ENCODE measurements at places on chromosomes 4 and X. TPM values are rescaled to one million over a fixed set of nuclear protein-coding genes. Genes with fewer than 3 reads are reported as not detected.

Gene FRAS1
- total RNA-seq: 15.2 TPM

Gene FAM184B
- 0.69 TPM for total RNA-seq

Gene TKTL2
- total RNA-seq: not detected

Gene FAM13A
- total RNA-seq: 71.2 TPM

Gene N4BP2
- total RNA-seq: 29.8 TPM

Gene FOXR2
- total RNA-seq: not detected

Gene NALF2
- total RNA-seq: 0.10 TPM

Gene NAP1L2
- 1.3 TPM for total RNA-seq

Gene LRIT3
- 0.10 TPM for total RNA-seq

Gene SSX3
- not detected for total RNA-seq

Gene DSPP
- not detected for total RNA-seq

Gene MAML3
- 6.7 TPM for total RNA-seq

GRCh38 chrX:128781506-128781905 lies 729.3 kb upstream of the ACTRT1 start:
- DNase-seq: no peak

- no peak for DNase-seq
These were observed 21.3 kb upstream of the AADAT start for GRCh38 chr4:170111085-170111484.

GRCh38 chr4:11402192-11402591 lies 26.5 kb downstream of the HS3ST1 start:
- no peak for DNase-seq

GRCh38 chr4:139886798-139887197 lies 221.2 kb downstream of the MGST2 start:
- no peak for DNase-seq

GRCh38 chr4:102791318-102791835 lies 30.6 kb upstream of the MANBA start:
- DNase-seq: no peak

- DNase-seq: no peak
These were observed 27.9 kb upstream of the PGM2 start for GRCh38 chr4:37798616-37799015.

- DNase-seq: no peak
These were observed 17.2 kb downstream of the VGLL1 start for GRCh38 chrX:136549226-136549625.

- DNase-seq: no peak
These were observed 46.9 kb downstream of the GPC3 start for GRCh38 chrX:133938530-133938929.

DNA sequence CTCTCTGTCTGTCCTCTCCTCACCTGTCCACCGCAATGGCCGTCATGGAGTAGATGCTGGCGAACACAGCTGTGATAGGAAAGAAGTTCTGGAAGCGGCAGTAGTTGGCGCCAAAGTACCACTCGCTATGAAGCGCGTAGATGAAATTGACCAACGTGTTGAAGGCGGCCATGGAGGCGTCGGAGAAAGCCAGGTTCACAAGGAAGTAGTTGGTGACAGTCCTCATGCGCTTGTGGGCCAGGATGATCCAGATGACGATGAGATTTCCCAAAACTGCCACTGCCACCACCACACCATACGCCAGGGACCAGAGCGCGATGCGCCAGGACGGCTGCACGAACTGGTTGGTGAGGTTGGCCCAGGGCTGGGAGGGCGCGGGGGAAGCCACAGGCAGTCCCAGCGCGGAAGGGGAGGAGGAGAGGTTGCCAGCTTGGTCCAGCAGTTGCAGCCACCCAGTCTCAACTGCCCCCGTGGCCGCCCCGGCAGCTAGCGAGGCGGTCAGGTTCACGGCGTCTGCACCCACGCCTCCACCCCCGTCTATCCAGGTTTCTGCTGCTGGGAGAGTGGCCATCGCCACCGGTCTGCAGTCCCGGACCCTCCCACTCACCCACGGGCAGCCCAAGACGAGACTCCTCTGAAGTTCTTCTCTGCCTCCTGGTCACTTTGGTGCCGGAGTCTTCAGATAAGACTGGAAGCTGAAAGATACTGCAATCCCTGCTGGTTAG lies 518 bp downstream of the TACR3 start:
- DNase-seq: no peak

- no peak for DNase-seq
These were observed 98.9 kb downstream of the LARP1B start for GRCh38 chr4:128159967-128160366.

DNA sequence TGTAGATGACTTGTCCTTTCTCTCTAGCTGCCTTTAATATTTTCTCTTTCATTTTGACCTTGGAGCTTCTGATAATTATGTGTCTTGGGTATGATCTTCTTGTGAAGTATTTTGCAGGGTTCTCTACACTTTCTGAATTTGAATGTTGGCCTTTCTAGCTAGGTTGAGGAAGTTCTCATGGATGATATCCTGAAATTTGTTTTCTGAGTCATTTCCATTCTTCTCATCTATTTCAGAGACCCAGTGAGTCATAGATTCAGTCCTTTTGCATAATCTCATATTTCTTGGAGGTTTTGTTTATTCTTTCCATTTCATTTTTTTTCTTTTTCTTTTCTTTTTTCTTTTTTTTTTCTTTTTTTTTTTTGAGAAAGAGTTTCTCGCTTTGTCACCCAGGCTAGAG lies 585.7 kb upstream of the PABPC4L start:
- DNase-seq: no peak

GRCh38 chrX:15483891-15484290 lies 9.2 kb downstream of the PIR start:
- no peak for DNase-seq

GRCh38 chr4:121721700-121722099 lies 24.9 kb upstream of the ANXA5 start:
- DNase-seq: no peak

DNA sequence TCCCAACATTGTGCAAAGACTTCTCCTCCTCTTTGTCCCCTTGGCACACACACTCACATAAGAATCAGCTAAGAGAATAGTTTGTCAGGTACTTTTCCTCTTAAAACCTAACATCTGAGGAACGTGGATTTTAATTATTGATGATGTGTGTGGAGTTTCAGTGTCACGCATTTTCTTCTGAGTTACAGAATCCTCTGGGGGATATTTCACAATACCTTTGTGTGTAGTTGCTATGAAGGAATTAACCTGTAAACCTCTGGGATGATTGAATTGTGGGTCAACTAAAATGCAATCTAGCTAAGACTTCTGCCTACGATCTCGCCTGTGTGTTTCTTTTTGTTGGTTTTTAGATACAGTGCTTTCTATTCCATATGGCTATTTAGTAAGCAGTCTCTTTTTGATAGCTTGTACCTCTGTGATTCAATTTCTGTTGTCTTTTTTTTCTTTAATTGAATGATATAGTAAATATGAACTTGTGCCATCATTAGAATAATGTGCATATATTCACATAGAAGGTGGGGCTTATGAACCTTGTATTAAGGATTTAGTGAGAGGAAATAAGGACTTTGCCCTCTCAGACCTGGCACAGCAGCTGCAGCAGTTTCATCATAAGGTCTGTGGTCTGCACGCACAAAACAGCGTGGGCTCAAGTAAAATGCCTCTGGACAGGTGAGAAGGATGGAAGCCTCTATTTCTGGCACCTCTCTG lies 99.2 kb downstream of the TSPAN7 start:
- no peak for DNase-seq

DNA sequence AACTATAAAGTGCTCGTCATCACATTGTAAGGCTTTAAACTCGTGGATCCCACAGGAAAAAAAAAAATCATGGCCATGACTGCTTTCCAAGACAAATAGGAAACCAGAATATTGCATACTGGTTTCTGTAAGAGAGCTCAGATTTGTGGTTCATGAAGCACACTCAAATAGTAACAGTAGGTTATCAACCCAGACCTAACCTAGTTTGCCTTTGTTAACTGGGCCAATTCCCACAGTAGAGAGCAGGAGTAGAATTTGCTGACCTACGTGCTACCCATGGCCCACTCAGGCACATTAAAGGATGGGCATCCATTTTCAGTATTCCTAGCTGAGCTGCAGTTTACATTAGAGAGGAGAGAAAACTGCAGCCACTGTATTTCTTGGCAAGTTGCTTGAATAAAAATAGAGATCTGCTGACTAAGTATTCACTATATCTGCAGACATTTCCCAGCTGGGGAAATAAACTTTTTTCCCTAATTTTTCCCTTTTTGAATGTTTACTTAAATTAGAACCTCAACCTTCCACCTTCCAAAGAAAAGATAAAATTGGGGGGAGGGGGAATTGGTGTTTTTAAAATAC lies 218.5 kb downstream of the SPANXN3 start:
- no peak for DNase-seq

DNA sequence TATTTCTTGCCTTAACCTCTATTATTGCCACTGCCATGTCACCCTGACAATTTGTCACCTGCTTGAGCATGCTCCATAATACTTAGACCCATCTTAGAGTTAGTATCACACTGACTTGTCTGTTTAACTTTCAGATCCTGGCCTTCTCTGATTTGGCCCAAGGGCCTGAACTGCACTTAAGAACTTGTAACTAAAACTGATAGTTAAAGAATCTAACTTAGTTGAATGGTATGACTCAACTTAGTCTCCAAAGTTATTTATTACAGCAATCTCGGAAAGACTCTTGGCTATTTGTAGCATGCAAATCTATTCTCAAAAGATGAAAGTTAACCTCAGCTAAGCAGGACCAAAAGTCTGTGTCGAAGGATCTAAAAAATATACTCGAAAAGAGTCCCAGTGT lies 72.3 kb downstream of the IGSF1 start:
- DNase-seq: no peak

- DNase-seq: no peak
These were observed 30.5 kb downstream of the AFF1 start for GRCh38 chr4:86965019-86965976.

GRCh38 chr4:150859453-150859852 lies 155.6 kb downstream of the LRBA start:
- no peak for DNase-seq

DNA sequence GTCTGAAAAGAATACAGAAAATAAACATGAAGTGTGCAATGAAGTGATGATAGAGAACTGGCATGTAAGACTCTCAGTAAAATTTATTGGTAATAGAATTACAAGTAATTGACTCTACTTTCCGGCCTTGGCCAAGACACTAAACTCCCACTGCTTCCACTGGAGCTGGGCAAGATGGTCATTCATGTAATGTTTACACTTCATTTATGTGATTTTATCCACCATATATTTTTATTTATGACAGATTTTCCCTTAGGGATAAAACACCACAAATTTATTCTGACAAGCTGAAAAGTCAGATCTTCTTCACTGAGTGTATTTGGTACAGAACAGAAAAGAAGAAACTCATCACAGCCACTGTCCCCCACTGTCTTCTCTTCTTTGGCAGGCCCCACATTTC lies 191.9 kb downstream of the SLC39A8 start:
- DNase-seq: no peak

- DNase-seq: no peak
These were observed 1382.7 kb downstream of the PCDH7 start for GRCh38 chr4:32102896-32103295.

DNA sequence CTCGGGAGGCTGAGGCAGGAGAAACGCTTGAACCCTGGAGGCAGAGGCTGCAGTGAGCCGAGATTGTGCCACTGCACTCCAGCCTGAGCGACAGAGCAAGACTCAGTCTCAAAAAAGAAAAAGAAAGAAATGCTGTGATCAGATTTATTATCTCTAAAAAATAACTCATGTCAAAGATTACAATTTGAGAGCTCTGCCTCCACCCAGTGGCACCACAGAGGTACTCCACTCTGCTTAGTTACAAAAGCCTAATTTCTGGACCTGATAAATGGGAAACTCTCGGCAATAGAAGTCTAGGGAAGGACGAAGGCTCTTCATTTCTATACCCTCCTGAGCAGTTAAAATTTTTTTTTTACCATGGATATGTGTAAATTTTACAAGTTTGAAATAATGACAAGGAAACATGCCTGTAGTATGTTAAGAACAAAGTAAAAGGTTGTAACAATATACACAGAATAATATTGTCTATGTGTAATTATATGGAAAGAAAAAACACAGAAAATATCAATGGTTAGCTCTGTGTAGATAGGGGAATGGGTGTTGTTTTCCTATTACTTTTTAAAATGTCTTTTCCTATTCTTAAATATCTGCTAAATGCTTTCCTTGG lies 149.8 kb downstream of the STIM2 start:
- DNase-seq: peak; percentile 38

GRCh38 chr4:65670331-65671031 lies at the start of gene EPHA5:
Gene EPHA5 (minus strand): TSS chr4:65670489. CDS start chr4:65669742, 747 bp downstream.
- peak; percentile 67 for DNase-seq

GRCh38 chr4:35125995-35126712 lies 1118.2 kb downstream of the ARAP2 start:
- DNase-seq: no peak

GRCh38 chr4:94536049-94536448 lies 84.3 kb downstream of the PDLIM5 start:
- no peak for DNase-seq

- DNase-seq: no peak
These were observed 6.8 kb upstream of the ACSL4 start for GRCh38 chrX:109739625-109740432.

DNA sequence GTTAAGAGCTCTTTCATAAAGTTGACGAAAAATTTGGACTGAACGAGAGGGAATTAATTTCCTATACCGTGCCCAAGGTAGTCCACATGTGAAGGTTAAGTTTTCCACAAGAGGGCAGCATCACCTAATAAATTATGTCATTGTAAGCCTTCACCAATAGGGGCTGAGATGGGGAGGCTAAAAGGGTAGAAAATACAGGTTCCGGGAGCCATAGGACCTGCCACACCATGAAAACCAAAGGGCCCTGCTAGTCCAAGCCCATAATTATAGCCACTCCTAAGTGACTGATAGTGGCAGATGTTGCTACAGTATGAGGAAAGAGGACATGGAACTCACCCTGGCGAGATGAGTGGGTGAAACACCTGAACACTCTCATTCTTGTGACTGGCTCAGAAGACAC lies 122.2 kb downstream of the SHROOM4 start:
- DNase-seq: no peak

DNA sequence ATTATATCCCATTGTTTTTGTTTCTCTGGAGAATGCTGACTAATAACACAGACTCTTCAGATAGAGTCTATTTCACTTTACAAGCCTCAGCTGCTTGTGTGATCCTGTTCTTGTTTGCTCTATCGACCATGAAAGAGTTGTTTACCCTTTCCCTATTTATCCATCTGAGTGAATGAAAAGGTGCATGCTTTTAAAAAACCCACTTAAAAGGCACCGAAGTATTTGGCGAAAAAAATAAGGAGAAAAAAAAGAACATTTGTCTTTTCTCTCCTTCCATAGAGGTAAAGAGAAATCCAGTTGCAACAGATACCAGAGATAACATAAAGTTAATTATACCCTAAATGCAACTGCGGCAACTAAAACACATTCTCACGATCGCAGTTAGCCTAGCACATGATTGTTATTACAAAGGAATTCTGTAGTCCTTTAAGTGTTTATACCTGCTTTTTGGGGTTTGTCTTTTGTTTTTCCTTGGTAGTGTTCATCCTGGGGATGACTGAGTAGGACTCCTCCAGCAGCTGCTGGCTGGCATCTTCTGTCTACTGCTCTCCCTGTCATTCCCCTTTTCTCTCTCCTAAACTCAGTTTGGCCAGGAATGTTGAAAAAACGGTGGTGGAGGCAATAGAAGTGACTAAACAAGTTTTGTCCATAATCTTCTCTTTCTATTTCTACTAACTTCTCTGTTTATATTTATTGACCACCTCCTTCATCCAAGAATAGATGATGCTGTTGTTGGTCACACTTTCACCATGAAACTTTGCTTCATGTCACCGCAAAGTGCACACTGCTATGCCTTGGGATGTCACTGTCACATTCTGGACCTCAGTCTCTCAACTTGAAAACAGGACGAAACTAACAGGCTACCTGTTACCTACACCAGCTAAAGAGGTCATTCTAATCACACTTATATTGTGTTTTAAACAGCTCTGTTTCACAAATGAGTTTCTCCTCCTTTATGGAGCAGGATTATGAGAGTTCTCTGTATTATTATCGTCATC lies 41.9 kb upstream of the FRAS1 start:
- no peak for DNase-seq
